ENCODE measurements at places on chromosomes 5 and 9.

DNA sequence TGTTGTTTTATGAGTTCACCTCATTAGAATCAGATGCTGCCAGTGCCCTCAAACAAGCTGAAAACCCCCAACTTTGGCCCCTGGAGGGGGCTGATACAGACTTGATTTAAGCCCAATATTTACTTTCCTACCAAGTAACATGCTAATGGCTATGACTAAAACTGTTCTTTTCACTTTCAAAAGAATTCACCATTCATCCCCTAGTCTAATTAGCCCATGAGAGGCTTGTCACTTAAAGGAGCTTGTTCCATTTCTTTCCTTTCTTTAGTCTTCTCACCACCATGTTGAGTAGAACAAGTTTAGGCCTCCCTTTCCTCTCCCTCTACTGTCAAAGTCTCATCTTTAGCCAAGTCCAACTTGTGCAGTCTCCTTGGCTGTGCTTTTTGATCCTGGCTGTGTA lies 50.4 kb downstream of the EPB41L4B start:
- no peak for DNase-seq

GRCh38 chr5:359301-359897 lies 37.9 kb downstream of the AHRR start:
- no peak for DNase-seq

GRCh38 chr9:104748359-104749031 lies 1.0 kb downstream of the NIPSNAP3A start:
- DNase-seq, result no peak

- DNase-seq, result no peak
Measured at GRCh38 chr5:22889720-22890119, 36.6 kb upstream of the CDH12 start.

DNA sequence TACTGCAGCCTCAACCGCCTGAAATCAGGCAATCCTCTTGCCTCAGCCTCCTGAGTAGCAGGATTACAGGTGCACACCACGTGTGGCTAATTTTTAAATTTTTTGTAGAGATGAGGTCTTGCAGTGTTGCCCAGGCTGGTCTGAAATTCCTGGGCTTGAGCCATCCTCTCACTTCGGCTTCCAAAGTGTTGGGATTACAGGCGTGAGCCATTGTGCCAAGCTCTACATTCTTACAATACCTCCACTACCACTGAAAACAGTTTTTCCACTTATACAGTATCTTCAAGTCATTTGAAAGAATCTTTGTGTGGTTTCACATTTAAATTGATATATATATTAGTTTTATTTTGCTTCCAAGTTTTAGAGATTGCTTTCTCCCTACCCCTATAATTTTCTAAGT lies 42.6 kb downstream of the LARP1 start:
- DNase-seq, result no peak

DNA sequence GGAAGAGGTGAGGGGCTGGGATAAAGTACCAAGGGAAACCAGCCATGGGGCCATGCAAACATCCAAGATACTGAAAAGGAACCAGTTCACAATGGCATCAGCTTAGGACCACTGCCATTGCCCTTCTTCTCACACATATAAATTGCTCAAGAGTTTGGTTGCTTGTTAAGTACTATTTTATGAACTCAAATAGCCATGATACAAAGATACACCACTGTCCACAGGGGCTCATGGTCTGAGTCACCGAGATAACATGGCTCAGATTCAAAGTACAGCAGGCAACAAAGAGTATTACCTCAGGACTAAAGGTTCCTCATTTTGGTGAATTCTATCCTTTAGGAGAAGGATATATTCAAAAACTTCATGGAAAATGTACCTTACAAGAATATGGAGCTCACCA lies 55.6 kb downstream of the FANCC start:
- DNase-seq, result no peak

- DNase-seq, result no peak
Measured at GRCh38 chr5:157842787-157843186, 16.2 kb downstream of the CLINT1 start.

- no peak for DNase-seq
Measured at GRCh38 chr5:124494540-124495116, 251.8 kb downstream of the ZNF608 start.

- no peak for DNase-seq
Measured at GRCh38 chr9:119052339-119053030, 316.8 kb downstream of the BRINP1 start.

DNA sequence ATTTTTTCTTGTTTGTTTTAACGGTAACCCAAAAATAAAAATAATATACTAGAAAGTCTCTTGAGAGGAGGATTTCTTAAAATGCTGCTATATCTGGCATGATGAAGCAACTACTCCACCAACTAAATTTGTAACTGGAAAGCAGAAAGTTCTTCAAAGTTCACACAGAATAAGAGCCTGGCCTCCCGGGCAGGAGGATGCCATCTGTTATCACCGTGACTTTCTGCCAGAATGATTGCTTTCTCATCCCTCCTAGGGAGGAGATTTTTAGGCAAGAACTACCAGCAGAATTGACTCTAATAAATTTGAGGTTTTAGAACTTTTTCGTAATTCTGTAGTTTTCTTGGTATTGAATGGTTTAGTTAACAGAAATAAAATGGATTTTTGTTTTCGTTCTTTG lies 464.6 kb upstream of the ACTBL2 start:
- no peak for DNase-seq

- no peak for DNase-seq
Measured at GRCh38 chr5:36637101-36637500, 30.7 kb downstream of the SLC1A3 start.

DNA sequence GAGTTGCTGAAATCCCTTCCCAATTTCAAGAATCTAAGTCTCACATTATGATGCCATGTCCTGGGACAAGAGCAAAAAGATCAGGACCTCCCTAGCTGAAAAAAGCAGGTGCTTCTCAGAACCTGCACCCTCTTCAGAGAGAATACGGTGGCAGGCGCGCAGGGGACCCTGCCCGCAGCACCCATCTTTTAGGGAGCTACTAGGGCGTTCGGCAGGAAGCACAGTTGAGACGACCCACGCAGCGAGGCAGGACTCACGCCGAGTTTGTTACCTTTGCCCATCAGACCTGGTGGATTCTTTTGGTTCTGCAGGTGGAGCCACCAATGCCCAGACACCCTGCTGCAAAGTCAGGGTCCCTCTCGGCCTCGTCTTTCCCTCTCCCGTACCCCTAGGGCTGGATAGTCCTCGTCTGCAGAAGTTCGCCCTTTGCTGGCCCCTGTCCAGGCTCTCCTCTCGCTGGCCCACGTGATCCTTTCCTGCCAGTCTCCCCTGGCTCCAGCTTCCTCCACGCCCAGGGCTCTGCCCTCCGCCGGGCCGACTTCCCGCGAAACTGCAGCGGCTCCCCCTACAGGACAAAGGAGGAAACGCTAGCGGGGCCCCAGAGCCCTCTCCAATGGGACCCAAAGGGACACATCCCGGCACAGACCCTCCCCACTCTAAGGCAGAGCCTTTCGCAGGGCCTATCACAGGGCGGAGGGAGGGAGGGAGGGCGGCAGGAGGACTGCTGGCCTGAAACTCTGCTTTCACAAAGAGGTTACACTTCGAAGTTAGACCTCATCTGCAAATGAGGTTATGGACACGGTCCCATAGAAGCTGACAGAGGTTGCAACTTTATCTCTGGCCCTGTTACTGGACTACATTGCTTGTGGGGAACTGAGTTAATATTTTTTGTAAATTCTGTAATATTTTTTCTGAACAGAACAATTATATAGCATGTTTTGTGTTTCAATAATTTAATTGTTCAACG lies 28.8 kb downstream of the TMEM174 start:
- DNase-seq, result peak; percentile 57

Measured in activated T-cell treated with anti-CD3 and anti-CD28 coated beads for 1 hour (primary cell).